ENCODE measurements at places on chromosomes 4 and X.

GRCh38 chr4:44629280-44629866 lies 22.1 kb downstream of the YIPF7 start:
- DNase-seq = peak; percentile 14

- DNase-seq = no peak
Observed at GRCh38 chr4:184269879-184270430, 52.3 kb upstream of the ENPP6 start.

GRCh38 chr4:15245006-15245530 lies 182.8 kb upstream of the C1QTNF7 start:
- no peak for DNase-seq

DNA sequence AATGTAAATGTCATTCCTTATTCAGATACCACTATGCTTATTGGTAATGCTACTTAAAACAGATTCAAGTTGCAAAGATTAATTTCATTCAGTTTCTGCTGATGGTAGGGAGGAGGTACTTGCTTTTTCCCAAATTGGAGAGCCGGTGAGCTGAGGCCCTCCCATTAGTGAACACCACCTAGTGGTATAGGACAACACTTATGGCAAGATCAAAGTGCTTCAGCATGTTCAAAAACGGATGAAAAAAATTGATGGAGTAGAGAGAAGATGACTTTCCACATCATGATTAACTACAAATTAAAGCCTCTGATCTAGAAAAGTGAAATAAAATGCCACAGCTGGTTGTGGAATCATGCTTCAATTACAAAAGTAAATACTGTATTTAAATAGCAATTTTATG lies 112.9 kb downstream of the MBNL3 start:
- DNase-seq = no peak

DNA sequence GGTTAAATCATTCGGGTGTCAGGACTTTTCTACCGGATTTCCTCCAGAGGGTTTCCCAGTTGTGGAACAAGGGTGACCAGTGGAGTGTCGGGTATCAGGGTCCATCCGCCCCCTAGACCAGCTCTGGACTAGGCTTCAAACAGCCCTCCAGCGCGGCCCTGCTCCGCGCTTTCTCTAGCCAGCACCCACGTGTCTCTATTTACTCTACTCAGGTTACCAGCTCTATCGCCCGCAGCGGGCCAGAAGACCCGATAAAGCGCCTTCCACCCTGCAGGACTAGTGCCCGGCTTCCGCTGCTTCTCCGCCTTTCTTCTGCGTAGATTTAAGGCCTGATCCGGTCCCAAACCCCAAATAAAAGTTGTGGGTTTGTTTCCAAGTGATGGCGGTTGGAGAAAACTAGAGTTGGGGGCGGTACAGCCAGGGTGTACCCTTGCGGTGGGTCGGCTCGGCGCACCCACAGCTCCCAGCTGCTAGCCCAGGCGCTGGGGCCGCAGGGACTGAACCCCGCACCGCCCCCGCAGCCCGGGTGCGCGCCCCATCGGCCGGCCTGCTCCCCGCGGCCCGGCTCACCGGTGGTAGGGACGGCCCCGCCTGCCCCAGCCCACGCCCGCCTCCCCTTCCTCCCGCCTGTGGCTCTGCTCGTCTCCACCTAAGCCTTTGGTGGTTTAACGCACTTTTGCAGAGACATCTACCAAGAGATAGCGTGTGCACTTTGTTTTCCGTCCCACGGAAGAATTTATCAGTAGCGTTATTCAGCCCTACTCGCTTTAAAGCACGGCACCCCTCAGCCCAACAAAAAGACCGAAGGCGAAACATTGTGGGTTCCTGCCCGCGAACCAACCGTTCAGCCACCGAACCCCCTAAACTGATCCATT lies 2.1 kb downstream of the LEF1 start:
- DNase-seq = peak; percentile 59

GRCh38 chr4:140426610-140427105 lies 790 bp downstream of the CLGN start:
- no peak for DNase-seq

DNA sequence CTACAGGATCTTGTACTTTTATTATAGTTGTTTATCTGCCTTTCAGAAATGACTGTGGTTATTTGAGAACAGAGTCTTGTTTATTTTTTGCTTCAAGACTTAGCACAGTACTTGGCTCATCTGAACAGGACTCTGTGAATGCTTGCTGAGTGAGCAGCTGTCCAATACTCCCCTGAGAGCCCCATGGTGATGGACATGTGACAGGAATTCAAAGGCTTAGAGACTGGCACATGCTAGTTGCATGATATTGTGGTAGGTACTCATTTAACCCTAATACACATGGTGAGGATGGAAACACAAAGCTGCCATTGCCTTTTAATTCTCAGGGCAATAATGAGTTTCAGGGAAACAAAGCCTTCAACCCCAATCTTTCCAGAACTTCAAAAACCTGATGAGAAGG lies 97.3 kb downstream of the GEMIN8 start:
- no peak for DNase-seq

All from activated T-cell treated with anti-CD3 and anti-CD28 coated beads for 24 hours (primary cell).